ENCODE measurements at places on chromosomes 3 and 15.

DNA sequence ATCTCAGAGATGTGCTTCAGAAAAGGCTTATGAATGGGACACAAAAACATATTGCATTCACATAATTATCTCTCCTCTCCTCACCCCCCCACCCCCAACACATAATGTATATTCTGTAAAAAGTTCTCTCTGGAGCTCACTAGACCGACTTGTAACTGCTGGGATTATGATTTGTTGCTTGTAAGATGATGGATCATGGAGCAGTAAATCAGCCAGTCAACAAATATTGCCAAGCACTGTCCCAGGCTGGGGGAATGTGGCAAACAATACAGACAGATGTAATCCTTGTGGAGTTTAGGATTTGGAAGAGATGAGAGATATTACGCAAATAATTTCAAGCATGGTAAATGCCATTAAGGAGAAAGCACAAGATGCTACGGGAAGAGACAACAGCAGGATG lies 114.8 kb downstream of the PEX5L start:
- DNase-seq = no peak

GRCh38 chr3:37963016-37963415 lies 27.6 kb upstream of the VILL start:
- DNase-seq = no peak

- DNase-seq = no peak
Observed at GRCh38 chr3:136938334-136938733, 19.4 kb upstream of the IL20RB start.

DNA sequence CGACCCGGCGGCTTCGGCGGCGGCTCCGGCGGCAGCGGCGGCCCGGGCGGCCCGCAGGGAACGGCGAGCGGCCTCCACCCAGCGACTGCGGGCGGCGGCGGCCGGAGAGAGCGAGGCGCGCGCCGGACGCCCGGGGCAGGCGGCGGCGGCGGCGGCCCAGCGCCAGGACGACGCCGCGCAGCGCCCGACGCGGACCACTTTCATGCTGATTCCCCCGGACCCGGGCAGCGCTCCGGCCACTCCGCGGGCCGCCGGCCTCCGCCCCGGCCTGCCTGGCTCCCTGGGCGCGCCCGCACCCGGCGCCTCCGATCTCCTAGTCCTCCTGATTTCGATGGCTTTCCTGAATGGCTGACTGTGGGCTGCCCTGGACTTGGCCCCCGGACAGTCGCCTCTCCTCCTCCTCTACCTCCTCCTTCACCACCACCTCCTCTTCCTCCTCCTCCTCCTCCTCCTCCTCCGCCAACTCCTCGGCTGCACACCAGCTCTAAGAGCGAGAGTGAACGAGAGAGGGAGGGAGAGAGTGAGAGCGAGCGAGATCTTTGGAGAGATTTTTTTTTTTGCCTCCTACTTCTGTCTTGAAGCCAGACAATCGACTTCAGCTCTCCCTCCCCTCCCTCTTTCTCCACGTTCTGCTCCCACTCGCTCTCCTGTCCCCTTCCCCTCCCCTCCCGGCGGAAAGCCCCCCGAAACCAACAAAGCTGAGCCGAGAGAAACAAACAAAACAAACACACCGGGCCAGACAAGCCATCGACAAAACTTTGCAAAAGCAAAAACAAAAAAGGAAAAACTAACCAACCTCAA lies 844 bp downstream of the NR2F2 start:
- peak; percentile 28 for DNase-seq

DNA sequence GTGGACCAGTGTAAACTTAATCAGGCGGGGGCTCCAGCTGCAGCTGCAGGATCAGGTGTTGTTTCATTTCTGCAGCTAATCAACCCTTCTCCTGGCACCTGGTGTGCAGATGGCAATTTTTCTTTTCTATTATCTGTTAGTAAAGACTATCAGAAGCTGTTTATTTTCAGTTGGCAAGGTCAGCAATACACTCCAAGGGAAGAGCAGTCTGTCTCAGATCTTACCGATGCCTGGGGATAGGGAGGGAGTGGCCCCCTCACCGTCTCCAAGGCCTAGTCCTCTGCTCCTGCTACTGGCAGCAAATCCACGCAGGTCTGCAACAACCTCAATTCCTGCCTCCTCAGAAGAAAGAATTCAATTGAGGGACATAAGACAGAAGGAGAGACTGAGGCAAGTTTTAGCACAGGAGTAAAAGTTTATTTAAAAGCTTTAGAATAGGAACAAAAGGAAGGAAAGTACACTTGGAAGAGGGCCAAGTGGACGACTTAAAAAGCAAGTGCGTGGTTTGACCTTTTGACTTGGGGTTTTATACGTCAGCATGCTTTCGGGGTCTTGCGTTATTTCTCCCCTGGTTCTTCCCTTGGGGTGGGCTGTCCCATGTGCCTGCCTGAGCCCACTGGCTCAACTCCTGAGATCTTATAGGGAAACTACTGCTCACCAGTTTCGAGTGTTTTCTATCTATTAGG lies 9.2 kb downstream of the CCRL2 start:
- peak; percentile 47 for DNase-seq

DNA sequence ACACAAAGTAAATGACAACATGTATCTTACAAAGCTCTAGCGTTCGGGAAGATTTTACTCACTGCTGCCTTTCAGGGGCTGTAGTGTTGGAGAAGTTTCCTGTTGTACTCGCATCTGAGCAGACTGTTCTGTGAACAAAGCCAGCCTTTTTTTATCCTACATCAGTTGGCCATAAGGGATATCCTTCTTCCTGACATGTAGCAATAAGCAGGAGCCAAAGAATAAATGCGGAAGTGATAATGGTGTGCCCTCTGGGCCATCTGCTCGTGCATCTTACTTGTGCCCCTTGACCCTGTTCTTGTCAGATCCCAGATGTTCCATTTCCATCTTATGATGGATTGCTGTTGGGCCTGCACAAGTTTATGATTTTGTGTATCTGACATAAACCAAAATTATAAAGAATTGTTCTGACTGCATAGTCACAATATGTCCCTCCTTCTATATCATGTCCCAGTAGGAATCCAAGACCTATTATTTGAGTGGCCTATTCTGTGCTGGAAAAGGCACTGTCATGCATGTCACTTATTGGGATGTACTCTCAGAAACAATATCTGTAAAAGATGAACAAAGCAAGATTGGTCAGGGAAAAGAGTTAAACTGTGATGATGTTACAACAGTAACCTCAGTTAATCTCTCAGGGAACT lies 631.3 kb downstream of the NSUN3 start:
- DNase-seq = no peak

- DNase-seq = no peak
Observed at GRCh38 chr15:94610069-94610468, 378.7 kb downstream of the MCTP2 start.

DNA sequence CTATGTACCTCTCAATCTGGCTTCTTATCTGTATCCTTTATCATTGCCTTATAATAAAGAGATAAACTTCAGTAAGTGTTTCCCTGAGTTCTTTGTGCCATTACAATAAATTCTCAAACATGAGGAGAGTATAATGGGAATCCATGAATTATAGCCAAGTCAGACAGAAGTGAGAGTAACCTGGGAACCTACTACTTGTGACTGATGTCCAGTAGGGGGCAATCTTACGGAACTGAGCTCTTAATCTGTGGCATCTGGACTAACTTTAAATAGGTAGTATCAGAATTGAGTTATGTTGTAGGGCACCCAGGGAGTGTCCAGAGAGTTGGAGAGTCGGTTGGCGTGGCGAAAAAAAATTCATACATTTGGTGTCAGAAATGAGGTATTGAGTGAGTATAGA lies 542.6 kb downstream of the ZBBX start:
- DNase-seq = peak; percentile 39

DNA sequence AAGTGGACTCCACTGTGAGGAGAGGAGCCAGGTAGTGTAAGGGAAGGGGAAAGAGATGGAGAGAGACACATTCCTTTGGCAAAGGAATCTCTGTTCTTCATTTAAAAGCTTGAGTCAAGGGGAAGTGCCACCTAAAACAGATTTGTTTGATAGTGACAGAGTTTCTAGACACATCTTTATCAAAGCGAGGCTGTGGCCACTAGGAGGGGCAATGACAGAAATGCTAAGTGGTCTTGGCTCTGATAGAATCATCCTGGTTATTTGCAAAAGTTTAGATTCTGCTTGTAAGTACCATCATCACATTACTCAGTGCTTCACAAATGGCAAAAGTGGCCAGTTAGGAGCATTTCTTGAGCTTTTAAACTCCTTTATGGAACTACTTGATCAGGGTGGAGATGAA lies 261.4 kb downstream of the CNTN3 start:
- no peak for DNase-seq

DNA sequence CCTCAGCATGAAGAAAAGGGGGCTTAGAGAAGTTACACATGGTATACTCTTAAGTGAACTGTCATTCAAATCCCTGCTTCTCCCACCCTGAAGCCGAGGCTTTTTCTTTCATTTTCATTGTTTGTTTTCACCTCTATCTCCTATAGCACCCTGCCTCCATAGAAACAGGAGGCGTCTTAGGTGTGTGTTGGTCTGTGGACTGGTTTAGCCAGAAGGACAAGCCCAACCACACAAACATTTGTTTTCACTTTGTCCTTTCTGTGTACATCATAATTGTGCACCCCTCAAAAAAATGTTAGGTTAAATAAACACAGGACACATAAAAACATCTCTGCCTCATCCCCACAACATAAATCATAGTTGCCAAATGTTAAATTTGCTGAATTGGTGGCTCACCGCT lies 73.3 kb upstream of the UBE2E2 start:
- DNase-seq = no peak

- DNase-seq = no peak
Observed at GRCh38 chr15:92929002-92929401, 28.9 kb downstream of the CHD2 start.

DNA sequence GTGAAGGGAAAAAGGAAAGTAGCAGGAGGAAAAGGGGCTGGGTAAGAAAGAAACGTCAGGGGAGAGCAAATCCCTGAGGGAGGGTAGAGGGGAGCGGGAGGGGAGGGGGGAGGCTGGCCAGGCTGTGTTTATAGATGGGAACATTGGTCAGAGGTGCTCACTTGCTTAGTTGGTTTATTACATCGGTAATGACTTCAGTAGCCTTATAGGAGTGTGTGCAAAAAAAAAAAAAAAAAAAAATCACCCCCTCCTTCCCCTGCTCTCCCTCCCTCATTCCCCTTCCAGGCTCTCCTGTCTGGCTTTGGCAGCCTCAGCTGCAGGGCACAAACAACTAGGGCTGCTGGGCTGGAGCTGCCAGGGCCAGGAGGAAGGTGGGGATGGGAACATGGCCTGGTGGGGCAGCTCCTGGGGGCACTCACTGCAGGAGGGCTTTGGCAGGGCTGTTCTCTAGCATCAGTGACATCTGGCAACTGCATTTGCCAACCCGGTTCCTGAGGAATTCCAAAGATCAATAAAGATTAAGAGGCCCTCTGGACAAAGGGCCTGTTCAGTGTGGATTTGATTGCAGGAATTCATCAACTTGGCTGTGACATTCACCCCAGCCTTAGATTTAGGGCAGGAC lies 334.5 kb upstream of the FRG2C start:
- no peak for DNase-seq

GRCh38 chr3:188076176-188076575 lies 77.8 kb upstream of the LPP start:
- no peak for DNase-seq

DNA sequence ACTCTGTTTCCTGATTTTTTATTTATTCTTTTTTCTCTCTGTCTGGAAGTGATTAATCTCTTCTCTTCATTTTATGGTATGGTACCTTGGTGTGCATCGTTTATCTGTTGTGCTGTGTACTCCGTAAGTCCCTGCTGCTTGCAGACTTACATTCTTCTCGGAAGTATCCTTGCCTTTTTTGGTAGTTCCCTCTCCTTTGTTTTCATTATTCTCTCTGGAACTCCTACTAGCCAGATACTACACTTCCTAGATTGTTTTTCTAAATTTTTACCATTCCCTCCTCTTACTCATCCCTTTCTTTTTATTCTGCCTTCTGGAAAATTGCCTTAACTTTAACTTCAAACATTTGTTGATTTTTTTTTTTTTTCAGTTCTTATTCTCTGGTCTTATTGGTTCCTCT lies 27.2 kb downstream of the PIK3CA start:
- no peak for DNase-seq

DNA sequence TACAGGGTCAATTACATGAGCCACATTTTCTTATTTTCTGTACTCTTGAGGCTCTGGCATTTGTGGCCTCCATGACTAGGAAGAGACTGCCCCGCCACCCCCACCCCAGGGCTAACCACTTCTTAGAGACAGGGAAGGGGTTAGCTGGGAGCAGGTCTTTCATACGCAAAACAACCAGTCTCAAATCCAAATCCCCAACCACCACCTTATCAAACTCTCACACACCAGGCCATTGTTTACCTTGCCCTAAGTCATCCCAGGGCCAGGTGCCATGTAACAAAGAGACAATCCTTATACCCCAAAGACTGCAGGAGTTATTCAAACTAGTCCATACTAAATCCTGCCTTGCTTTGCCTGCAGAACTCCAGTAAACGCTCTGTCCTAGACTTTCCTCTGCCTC lies 77.8 kb downstream of the B3GNT5 start:
- no peak for DNase-seq

DNA sequence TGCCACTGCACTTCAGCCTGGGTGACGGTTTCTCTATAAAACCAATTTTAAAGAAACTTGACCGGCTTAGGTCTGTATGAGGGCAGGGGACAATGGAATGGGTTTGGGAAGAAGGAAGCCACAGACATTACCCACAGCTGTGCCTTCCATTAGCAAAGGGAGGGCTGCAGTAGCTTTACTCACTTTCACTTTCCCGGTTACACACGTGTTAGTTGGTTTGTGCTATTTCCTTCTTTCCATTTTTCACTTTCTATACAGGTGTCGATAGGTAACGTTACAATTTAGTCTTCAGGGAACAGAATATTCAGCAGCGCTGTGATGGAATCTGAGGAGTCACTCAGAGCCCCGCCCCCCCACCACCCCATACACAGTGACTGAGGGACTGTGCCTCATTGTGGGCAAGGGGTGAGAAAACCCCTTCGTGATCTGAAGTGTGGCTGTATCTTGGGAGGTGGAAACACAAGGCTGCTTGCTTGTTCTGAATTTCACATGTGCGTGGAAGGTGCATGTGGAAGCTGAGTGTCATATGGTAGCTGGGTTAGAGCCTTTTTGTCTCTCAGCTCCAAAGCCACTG lies 44.8 kb upstream of the RPL32 start:
- no peak for DNase-seq

- no peak for DNase-seq
Observed at GRCh38 chr3:193736616-193737015, 143.6 kb downstream of the OPA1 start.

DNA sequence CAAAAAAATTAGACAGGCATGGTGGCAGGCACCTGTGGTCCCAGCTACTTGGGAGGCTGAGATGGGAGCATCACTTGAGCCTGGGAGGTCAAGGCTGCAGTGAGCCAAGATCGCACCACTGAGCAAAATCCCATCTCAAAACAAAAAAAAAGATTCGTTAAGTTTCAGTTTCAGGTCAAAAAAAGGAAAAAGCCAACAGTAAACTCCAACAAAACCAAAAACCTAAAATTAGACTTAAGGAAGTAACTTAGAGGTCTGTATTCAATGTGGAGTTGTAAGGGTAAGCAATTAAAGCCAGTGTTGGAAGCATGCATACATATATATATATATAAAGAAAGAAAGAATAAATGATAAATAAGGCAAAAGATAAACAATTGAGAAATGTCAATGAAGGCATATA lies 11.8 kb downstream of the KPNA1 start:
- DNase-seq = no peak

GRCh38 chr3:16056217-16056616 lies 118.3 kb upstream of the GALNT15 start:
- no peak for DNase-seq

- DNase-seq = no peak
Observed at GRCh38 chr3:132032959-132033358, 1.9 kb downstream of the CPNE4 start.

- DNase-seq = no peak
Observed at GRCh38 chr3:123122525-123123315, 55.9 kb downstream of the PDIA5 start.
